ENCODE measurements at places on chromosomes 4 and X.

DNA sequence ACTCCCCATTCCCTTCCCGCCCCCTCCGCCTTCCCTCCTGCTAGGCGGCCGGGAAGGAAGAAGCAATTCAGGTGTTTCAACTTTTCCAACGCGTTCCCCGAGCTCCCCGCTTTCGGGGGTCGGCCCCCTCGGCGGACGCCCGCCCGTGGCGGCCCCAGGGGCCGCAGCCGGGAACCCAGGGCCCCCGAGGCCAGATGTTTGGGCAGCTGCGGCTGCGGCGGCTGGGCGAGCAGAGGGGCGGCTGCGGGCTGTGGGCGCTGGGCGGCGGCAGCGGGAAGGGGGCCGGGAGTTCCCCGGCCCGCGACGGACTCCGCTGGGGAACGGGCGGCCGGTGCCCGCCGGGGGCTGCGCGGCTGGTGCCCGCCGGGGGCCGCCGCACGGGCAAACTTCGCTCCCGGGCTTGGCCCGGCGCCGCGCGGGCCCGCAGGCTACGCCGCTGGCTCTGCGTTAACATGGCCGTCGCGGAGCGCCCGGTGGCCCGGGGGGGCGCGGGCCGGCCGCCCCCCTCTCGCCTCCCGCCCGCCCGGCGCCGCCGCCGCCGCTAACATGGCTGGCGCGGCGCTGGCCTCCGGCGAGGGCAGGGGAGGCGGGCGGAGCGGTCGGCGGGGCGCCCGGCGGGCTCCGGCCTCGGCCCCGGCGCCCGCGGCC, 510 bp downstream of the HMGB3 start:
- no peak for DNase-seq

DNA sequence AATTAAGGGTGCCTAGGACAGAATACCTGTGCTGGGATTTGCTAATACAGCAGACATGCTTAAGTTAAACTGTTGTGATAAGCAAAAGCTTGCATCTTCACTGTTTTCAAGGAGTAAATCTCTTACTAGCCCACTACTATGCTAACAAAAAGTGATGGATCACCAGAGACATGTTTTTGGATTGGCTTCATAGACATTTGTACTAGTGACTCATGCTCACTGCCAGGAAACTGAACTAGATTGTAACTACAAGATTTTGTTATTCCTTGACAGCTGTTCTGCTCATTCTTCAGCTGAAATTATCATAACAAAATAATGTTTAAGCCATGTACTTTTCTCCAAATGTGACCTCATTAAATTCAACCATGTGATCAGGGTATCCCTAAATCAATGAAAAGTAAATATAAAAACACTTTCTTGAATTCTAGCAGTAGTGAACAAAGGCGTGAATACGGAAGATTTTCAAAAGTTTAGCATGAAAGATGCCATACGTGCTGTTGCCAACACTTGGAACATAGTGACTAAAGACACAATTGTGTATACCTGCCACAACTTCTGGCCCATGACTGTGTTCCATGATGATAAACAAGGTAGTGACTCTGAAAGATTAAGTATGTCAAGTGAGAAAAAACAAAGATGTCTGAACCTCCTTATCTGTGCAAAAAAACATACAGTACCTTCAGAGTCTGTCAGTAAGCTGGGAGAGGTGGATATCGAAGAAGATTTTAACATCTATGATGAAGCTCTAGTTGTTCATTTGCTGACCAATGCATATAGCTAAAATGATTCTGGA, 154.0 kb downstream of the BTC start:
- no peak for DNase-seq

DNA sequence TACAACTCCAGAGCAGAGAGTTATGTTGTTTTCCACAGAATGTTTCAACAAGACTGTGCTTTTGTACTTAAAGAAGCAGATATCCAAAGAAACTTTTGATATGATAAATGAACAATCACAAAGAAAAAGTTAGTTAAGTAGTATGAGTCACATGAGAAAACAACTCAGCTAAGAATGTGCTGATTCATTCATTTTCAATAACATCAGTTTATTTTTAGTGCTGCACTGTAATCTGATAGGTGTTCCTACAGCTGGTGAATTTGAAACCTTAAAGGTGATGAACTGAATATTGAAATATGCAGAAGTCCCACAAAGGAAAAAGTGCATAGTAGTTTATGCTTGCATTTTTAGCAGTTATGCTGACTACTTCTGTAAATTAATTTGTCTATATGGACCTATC, 180.3 kb upstream of the TENM3 start:
- DNase-seq: no peak

- DNase-seq: no peak
Observed at GRCh38 chrX:9851890-9852289, 65.7 kb downstream of the SHROOM2 start.

- DNase-seq: no peak
Observed at GRCh38 chr4:129369361-129370010, 273.5 kb downstream of the C4orf33 start.

GRCh38 chr4:105162123-105162796, 15.6 kb downstream of the TET2 start:
- DNase-seq: no peak

- DNase-seq: no peak
Observed at GRCh38 chr4:174503079-174503715, 19.1 kb downstream of the HPGD start.

DNA sequence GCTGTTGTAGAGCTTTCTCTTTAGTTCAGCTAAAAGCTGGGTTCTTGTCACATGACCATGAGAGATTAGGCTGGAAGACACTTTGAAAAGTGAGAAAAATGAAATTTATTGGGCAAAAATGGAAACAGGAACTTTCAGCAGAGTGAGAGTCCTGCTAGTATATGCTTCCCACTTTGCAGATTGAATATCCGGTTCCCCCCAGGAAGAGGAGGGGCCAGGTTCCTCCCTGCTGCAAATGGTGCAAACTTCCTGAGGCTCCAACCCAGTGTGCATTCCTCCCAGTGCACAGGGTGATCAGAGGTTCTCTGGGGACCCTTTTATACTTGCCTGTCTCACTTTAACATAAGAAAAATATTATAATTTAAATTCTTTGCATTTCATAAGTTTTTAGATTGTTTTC, 119.9 kb upstream of the SPIN4 start:
- DNase-seq: no peak

DNA sequence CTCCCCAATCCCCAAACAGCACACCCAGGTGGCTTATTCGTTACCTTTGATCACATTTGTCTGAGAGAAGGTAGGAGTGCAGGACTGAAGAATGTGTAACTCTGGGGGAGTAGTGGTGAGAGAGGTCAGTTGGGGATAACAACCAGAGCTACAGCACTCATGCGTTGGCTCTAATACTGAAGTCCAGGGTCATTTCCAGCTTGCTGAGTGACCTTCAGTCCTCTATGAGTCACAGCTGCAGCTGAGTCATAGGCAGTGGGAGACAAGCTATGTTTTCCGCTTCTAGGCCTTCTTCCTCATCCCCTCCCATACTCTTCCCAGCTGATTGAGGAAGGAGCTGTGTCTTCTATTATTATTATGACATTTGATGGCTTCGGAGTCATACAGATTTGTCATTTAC, 31.6 kb upstream of the CT47C1 start:
- DNase-seq: no peak

GRCh38 chrX:57737881-57738280, 57.8 kb upstream of the NLRP2B start:
- no peak for DNase-seq

GRCh38 chr4:113574636-113575103, 186.9 kb downstream of the CAMK2D start:
- no peak for DNase-seq

DNA sequence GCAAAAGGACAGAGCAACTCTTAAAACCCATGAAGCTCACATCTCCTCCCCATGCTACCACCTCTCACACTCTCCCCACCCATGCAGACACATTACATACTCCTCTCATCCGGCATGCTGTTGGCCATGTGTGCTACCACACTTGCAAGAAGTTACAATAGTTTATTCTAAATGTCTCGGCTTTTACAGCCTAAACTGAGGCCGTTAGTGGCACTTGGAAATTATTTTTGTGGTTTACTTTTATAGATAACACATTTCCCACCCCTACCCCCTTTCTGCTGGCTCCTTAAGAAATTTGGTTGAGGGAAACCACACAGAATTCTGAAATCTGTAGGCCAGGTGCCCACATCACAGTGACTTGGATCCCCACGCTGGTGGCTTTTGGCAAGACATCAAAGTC, 141.1 kb upstream of the HHIP start:
- DNase-seq: no peak

GRCh38 chr4:88335092-88335665, 43.5 kb upstream of the HERC6 start:
- no peak for DNase-seq

Data from stimulated activated CD8-positive, alpha-beta memory T cell treated with anti-CD3 and anti-CD28 coated beads, Interleukin-4, amount 100 ng/mL, for 48 hours (primary cell).